Cerebellar nuclear complex (tissue), 1 donor: ENCODE measurements at places on chromosomes 1 and 21.

- DNase-seq: no peak
Measured at GRCh38 chr1:156546267-156546666, 26.1 kb downstream of the IQGAP3 start.

GRCh38 chr1:103457886-103458455, 67.5 kb upstream of the RNPC3 start:
- DNase-seq: no peak

DNA sequence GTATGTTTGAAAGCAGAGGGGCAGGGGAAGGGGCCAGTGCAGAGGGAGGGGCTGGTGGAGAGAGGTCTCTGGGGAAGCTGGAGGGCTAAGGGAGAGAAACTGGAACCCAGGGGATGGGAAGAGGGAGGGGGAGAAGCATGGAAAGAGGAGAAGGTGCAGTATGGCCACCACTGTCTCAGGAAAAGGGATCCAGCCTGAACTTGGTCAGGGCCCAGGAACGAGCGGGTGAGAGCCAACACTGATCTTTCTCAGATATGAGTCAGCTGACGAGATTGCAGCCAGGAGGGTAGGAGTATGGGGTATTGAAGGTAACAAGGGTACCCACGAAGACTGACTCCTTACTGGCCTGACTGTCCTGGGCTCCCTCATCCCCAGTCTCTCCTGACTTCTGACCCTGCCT, 18.0 kb downstream of the TIE1 start:
- DNase-seq: no peak

- DNase-seq: no peak
Measured at GRCh38 chr1:29361686-29362085, 125.4 kb downstream of the PTPRU start.

- DNase-seq: no peak
Measured at GRCh38 chr1:208767816-208768215, 523.6 kb upstream of the PLXNA2 start.

DNA sequence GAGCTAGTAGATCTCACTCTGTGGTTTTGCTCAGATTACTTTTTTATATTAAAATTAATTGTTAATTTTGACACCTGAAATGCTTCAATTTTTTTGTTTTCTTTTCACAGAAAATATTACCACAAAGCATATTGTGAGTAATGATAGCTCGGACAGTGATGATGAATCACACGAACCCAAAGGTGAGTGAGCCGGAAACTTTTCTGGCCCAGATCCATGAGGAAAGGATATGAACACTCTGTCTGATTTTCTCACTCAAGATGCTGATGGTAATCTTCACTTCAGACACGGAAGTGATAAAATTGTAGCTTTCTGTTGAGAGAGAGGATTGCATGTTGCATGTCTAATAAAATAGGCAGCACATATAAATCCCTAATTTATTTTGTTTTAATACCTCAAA, 121.8 kb downstream of the PLA2G4A start:
- DNase-seq: no peak

GRCh38 chr1:151024540-151025146, 11.7 kb upstream of the BNIPL start:
- no peak for DNase-seq

- DNase-seq: no peak
Measured at GRCh38 chr21:39555911-39556590, 56.7 kb upstream of the B3GALT5 start.

- no peak for DNase-seq
Measured at GRCh38 chr1:167683226-167683625, 38.6 kb upstream of the MPZL1 start.

GRCh38 chr1:11204396-11205190, 15.4 kb downstream of the ANGPTL7 start:
- peak; percentile 30 for DNase-seq

- DNase-seq: no peak
Measured at GRCh38 chr1:57058652-57059501, 93.1 kb upstream of the C8B start.

- DNase-seq: no peak
Measured at GRCh38 chr1:103283841-103284669, 175.7 kb upstream of the COL11A1 start.

- DNase-seq: no peak
Measured at GRCh38 chr1:200729863-200730262, 8.8 kb upstream of the CAMSAP2 start.

GRCh38 chr1:208437401-208437800, 193.2 kb upstream of the PLXNA2 start:
- DNase-seq: no peak

DNA sequence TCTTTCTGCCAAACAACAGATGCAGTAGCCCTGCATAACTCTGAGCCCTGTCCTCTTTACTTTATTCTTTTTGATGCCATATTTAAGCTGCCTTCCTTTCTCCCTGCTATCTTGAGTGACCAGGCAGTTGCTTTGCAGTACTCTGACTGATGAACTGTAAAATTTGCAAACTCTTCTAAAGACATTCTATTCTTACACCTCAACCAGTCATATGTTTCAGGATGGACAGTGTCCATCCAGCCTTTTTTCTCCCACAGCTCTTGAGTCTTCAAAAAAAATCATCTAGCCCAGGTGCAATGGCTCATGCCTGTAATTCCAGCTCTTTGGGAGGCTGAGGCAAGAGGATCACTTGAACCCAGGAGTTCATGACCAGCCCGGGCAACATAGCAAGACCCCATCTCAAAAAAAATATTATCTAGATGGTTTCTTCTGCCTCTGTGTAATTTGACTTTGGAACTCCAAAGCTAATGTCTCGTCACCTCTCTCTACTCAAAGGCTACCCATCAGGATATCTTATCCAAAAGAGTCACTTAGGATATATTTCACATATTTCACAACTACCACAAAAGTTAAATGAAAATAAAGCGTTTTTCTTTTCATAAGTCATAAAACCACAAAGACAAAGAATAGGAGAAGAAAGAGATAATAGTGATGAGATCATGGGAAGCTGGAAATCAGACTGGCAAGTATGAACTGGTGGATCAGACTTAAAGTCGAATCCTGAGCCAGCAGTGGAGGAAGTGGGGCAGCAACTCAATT, 54.6 kb upstream of the IPO9 start:
- DNase-seq: no peak

DNA sequence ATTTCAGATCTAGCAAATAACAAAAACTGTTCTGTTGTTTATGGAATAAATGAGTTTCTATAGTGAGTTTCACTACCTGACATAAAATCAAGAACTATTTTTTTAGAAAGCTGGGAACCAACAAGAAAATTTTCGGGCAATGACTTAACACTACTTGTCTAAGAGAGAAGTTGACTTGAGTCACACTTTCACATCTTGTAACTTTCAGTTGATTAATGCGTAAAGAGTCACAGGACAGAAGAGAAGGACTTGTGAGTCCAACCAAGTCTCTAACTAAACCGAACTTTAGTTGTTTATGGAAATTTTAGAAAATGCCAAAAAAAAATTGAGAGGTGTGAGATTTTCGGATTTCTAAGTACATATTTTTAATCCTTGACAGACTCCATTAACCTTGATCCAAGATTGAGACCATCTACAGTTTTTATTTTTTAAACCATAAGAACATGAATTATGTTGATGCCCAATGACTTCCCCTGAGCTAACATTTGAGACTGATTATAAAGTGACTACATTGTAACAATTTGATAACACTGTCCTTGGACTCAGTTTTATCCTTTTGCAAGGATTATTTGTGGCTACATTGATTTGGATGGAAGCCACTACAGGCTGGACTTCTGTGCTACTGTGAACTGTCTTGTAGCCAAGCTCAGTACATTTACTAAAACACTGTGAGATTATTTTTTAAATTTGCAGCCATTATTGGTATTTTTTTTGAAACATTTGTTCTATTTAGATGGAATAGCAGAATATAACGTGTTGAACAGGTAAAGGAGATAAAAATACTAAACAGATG, 284.0 kb downstream of the PTPRC start:
- no peak for DNase-seq
